ENCODE measurements at places on chromosomes 16 and 17.

- DNase-seq, result no peak
Observed at GRCh38 chr16:20968765-20969164, 68.2 kb downstream of the LYRM1 start.

- no peak for DNase-seq
Observed at GRCh38 chr17:71098071-71098470, 928.7 kb downstream of the KCNJ2 start.

GRCh38 chr16:25868706-25869370 lies 177.1 kb downstream of the HS3ST4 start:
- no peak for DNase-seq

GRCh38 chr16:23302045-23302956 lies at the start of gene SCNN1B:
Gene SCNN1B (plus strand): TSS chr16:23302302. CDS start chr16:23348600, 46,298 bp downstream.
- DNase-seq, result no peak

- no peak for DNase-seq
Observed at GRCh38 chr17:15915961-15916360, 29.0 kb upstream of the ADORA2B start.

GRCh38 chr16:86347916-86348555 lies 162.3 kb upstream of the FOXF1 start:
- DNase-seq, result no peak

DNA sequence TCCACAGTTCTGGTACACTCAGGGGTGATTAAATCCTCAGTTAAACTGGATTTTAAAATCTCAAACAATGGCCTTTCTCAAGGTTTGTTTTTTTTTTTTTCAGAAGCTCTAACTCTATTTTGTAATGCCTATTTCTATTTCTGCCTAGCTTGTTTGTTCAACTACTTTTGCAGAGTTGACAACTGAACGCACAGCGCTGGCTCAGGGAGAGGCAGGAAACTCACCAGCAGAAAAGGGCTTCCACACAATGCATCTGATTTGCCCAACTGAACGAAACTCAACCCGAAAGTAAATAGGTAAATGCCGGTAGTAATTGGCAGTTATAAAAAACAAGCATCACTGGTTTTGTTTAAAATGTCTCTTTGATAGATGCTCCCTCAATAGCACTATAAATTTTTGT lies 52.7 kb upstream of the CNEP1R1 start:
- DNase-seq, result no peak

DNA sequence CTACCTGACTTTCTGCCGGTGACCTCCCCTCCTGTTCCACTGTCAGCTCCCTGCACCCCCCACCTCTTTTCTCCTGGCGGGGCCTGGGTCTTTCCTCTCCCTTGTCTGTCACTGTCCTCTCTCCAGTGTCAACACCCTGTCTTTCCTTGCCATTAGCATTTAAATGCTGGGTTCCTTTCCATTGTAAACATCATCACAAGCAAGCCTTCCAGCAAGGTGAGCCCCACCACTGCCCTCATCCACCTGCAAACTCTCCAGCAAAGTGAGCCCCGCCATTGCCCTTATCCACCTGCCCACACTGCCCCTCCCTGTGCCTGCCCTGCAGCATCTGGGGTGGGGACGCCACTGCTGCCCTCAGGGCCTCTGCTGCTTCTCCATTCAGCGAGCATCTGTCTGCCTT lies 195.0 kb downstream of the ENGASE start:
- DNase-seq, result no peak

GRCh38 chr16:66984892-66985311 lies 3.5 kb upstream of the CES4A start:
- no peak for DNase-seq

- no peak for DNase-seq
Observed at GRCh38 chr17:73478334-73478733, 165.9 kb downstream of the SDK2 start.

GRCh38 chr16:54487933-54488332 lies 201.3 kb upstream of the IRX3 start:
- no peak for DNase-seq

DNA sequence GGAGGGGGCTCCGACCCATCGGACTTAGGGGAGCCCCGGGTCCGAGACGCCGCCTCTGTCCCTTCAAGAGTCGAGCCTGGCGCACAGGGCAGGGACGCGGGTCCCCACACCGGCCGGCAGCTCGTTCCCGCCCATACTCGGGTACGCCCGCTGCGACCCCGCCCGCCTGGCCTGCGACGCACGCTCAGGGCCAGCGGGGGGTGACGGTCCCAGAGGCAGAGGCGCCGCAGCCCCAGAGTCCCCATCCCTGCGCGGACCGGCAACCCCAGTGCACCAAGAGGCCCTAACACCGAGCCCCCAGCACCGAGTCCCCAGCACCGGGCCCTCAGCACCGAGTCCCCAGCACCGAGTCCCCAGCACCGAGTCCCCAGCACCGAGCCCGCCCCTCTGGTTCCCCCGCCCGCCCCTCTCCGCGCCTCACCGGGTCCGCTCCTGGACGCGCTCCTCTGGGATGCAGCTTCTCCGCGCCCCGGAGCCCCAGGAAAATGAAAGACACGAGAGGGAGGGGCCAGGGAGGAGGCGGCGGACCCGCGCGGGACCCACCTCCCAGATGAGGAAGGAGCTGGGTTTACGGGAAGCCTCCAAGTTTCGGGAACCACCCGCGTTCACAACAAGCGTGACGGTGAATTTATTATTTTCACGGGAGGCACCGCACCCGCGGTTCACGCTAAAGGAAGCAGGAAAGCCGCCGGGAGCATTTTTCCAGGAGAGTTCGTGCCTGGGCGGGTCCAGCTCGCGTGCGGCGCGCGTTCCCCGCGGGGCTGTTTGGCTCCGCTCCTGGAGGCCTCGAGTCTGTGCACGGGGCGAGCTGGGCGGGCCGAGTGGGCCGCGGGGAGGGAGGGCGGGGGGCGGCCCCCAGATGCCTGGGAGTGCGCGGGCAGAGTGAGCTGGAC lies at the start of gene SECTM1:
SECTM1 (minus strand) TSS at position 488 of the 893 bp plus-strand sequence. CDS start 6,526 bp downstream, outside the sequence.
- DNase-seq, result no peak

DNA sequence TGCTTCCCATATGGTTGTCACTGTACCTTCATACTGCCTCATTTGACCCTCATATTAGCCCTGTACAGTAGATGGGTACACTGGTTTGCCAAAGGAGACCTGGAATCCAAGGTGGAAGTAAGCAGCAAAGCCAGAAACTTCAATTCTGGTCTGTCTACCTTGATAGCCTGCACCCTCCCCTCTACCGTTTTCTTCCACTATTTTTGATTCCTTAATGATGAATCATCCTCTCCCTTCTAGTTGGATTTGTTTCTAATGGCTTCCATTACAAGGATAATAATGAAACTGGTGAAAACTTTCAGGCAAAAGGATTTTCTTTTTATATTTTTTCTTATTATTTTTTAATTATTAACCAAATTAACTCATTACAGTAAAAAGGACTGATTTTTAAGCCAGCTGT lies 17.3 kb downstream of the TAC4 start:
- DNase-seq, result no peak

DNA sequence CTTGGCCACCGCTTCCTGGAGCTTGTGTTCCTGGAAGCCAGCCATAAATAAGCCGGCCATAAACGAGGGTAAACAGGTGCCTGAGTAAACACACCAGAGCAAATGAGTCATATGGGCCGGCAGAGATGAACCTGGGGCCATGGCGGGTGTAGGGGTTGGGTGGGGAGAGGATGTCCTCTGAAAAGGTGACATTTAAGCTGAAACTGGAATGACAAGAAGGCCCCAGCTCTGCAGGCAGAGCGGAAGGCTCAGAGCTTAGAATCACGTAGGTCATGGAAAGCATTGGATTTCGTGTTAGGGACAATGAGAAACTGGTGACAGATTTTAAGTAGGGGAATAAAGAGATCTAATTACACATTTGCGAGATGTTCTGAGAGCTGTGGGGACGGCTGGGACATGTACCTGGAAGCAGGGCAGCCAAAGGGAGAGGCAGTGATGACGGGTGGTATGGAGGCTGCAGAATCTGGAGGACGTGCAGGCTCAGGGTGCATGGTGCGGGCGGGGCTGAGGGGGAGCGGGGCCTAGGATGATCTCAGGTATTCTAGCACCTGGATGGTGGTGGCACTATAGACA lies 8.1 kb upstream of the DNASE1 start:
- DNase-seq, result no peak

DNA sequence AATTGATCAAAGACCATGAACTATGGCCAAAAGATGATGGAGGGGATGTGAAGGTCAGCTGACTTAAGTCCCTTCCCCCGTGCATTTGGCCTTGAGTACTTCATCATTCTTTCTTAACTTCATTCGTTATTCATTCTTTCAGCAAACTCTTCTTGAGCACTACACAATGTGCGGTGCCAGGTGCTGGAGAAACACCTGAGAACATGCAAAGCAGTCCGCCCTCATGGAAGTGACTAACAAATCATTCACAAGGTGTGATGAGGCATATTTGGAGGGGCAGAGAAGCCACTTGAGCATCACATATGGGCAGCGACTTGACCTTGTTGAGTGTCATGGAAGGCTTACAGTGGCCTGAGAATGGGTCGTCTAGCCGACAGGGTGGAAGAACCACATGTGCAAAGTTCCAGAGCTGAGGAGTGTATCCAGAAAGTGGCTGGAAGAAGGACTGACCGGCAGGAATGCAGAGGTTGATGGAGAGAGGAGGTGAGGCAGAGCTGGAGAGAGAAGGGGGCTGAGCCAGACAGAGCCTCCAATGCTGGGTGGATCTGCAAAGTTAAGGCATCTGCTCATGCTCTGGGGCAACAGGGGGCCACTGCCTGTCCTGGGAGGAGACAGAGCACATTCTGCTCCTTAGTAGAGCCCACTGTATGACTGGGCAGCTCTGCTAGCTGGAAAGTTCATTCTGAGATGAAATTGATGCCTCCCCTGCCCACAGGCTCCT lies 25.1 kb upstream of the EIF1 start:
- DNase-seq, result no peak

DNA sequence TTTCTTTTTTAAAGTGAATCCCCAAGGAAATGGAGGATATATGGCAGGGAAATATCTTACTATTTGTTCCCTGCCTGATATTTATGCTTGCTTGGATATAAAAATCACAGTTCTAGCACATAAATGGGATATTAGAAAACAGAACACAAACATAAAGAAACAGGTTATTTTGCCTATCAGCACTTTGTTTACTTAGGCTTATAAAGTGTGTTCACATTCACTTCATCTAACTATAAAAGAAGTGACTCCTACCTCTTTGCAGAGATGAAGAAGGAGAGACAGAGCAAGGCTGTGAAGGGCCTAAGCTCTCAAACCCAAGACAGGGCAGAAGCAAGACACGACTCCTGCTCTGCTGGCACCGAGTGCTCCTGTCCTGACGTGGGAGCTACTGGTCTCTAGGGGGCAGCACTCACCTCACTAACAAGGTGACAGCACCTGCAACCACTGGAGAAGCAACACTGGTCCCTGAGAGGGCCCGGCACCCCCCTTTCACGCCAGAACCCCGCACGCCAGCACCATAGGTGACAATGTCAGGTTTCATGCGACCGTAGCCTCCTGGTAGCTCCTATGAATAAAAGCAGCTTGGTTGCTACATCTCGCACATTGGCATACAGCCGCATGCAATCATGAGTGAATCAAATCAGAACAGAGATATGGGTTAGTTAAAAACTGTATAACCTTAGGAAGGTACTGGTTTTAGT lies 32.0 kb downstream of the MBTPS1 start:
- no peak for DNase-seq

DNA sequence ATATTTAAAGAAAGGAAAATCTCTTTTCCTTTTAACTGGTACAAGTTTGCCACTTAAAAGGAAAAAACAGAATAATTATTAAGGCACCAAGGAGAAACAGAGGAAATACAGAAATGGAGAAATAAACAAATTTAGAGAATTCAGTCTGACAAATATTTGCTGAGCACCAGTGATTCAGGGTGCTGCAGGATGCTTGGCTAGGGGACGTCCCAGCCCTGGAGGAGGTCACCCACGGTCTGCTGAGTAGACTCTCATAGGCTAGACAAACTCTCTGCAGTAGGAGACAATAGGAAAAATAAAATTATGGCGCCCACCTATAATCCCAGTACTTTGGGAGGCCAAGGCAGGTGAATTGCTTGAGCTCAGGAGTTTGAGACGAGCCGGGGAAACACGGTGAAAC lies 15.9 kb downstream of the C1QTNF1 start:
- DNase-seq, result no peak

GRCh38 chr16:22126037-22126558 lies 33.8 kb downstream of the VWA3A start:
- DNase-seq, result no peak

DNA sequence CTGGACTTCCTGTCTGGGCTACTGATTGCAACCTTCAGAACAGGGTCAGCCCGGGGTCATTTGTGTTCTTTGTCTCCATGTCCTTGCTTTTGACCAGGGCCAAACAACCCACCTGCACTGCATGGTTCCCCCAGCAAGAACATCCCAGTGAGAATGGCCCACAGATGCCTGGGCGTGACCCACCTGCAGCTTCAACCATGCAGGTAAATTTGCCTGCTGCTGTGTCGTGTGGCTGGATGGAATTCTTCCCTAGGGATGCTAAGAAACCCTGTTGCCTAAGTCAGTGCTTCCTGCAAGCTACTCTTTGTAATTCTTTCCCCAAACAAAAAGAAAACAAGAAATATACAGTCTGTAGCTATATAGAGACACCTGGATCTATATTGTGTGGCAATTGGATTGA lies 12.5 kb downstream of the CDH13 start:
- no peak for DNase-seq

- DNase-seq, result no peak
Observed at GRCh38 chr17:66098040-66098439, 93.9 kb downstream of the CEP112 start.

DNA sequence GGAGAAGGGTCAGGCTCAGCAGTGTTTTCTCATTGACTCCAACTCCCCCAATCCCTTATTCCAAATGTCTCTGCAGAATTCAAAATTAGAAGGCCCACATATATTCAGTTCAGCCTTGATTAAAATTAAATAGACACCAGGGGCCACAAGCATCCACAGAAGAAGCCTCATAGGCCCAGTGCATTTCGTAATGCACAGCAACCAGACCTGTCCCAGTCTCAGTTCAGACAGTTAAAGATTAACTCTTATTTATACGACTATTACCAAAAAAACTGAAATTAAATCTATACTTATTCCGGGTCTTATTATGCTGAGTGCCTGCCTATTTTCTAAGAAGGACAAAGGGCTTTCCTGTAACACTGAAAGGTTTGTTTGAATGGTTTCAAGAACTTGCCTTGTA lies 41.8 kb upstream of the GSG1L start:
- DNase-seq, result no peak

- no peak for DNase-seq
Observed at GRCh38 chr17:27471321-27472269, 15.3 kb downstream of the KSR1 start.

GRCh38 chr17:77165577-77165976 lies 24.8 kb downstream of the SEC14L1 start:
- no peak for DNase-seq

- no peak for DNase-seq
Observed at GRCh38 chr16:73408311-73408710, 360.4 kb upstream of the ZFHX3 start.

DNA sequence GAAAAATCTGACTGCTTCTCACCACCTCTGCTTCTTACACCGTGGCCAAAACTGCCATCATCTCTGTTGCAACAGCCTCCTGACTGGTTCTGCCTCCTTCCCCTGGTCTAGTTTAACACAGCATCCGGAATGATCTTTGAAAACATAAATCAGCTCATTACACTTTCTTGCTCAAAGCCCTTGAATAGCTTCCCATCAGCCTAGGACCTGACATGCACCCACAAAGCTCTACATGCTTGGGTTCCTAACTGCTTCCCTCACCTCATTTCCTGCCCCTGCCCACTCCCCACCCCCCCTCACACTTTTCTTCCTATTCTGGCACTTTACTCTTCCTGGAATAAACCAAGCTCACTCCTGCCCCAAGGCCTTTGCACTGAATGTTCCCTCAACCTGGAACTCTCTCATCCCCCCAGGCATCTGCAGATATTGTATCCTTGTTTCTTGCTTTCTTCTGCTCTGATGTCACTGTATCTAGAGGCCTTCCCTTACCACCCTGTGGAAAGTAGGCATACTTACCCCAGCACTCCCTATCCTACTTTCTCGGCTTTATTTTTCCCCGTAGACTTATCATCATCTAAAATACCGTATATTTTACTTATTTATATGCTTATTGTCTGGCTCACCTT lies 112.4 kb downstream of the FTO start:
- peak; percentile 50 for DNase-seq

All from AG09309 (cell line).